ENCODE measurements at places on chromosomes 1 and 21.
A peak's percentile ranks its signal among the peaks of the same experiment; 100 is the strongest.

GRCh38 chr1:200230671-200231070, 179.2 kb downstream of the ZNF281 start:
- no peak for DNase-seq

DNA sequence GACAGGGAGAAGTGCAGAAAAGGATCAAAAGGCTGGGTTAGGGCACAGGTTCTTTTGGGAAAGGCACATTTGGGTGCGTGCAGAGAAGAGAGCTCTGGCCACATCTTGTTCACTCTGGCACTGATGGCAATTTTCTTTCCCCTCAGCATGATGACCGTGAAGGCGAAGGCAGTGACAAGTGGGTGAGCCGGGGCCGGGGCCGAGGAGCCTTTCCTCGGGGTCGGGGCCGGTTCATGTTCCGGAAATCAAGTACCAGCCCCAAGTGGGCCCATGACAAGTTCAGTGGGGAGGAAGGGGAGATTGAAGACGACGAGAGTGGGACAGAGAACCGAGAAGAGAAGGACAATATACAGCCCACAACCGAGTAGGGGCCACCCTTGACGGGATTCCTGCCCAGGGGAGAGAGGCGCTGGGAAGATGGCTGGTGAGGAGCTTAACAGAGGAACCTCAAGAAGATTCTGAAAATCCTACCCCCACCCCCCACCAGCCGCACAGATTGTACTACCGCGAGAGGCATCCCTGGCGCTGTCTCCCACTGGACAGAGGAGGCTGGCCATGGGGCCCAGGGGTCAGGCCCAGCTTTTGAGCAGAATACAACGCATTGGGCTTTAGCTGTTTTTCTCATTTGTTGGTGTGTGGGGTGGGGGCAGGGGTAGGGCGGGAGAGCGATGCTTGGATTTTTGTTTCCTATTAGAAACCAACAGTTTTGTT, 2.4 kb upstream of the SH3D21 start:
- no peak for DNase-seq

- DNase-seq = no peak
Observed at GRCh38 chr1:150809651-150810050, 1.6 kb upstream of the CTSK start.

GRCh38 chr1:245716561-245716960, 561.8 kb downstream of the KIF26B start:
- no peak for DNase-seq

DNA sequence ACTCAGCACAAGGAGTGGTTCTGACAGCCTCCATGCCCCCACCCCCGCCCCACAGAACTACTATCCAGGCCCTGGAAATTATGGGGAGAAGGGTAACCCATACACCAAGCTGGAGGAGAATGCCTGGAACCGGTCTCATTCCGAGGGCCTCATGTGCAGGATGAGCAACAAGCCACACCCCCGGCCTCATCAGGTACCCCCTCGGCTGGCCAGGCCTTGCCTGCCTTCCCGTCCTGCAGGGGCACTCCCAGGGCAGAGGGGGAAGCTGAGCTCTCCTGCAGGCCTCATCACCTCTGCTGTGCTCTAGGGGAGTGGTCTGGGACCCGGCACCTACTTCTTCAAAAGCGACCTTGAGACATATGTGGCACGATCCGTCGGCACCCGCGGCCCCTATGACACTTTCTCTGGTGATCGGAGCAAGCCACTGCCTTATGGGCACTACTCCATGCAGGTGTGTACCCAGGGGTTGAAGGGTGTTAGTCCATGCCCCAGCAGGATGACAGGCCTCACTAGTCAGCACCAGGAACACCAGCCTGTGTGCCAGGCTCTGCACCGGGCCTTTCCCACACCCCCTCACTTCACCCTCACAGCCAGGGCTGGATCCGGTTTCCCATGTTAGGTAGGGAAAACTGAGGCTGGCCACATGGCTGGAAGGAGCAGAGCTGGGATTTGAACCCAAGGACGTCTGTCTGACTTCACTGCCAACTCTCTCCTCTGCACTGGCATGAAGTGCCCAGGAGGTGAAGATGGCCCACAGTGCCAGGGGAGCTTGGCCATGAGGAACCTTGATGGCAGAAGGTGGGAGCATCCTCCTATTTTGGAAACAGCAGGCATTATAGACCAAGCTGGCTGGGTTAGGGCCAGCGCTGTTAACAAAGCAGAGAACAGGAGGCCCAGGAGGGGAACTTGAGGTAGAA, 10.9 kb upstream of the TTC22 start:
- no peak for DNase-seq

DNA sequence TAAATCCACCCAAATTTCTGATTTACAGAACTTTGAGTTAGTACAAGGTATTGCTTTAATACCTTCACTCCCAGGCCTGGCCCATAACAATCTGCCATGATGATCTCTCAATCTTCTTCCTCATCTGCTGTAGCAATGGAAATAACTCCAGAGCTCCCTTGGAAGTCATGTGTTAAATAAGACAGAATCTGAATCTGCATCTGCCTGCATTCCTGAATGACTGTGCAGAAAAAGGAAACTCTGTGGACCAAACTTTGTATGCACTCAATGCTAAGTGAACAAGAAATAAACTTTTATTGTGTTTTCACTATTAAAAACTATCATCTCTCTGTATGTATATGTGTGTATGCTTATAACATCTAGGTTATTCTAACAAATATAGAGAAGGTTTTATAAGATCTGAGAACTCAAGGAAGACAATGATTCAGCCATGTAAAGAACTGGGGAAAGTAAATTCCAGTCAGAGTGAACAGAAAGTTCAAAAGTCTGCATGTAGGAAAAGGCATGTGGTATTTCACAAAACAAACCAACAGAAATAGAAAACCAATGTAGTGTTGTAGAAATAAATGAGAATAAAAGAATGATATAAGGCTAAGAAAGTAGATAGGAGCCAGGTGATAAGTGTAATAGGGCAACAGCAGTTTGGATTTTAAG, 390.2 kb downstream of the USH2A start:
- DNase-seq = no peak

DNA sequence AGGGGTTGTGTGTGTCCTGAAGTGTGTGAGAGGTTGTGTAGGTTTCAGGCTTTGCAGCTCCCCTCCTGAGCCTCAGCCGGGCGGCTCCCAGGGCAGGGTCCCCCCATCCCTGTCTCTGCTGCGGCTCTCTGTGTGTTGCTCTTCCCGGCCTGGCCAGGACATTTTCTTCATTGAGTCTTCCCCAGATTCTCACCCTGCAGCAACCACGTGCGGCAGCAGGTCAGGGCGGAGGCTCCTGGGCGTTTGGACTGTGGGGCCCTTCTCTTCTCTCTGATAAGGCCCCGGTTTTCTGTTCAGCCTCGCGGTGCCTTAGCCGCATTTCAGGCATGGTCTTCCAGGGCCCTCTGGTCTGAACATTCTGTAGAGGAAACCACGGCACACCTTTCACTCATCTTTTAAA, 1.8 kb upstream of the TCP10L start:
- no peak for DNase-seq

GRCh38 chr21:14751602-14752344, 205.7 kb upstream of the SAMSN1 start:
- no peak for DNase-seq

DNA sequence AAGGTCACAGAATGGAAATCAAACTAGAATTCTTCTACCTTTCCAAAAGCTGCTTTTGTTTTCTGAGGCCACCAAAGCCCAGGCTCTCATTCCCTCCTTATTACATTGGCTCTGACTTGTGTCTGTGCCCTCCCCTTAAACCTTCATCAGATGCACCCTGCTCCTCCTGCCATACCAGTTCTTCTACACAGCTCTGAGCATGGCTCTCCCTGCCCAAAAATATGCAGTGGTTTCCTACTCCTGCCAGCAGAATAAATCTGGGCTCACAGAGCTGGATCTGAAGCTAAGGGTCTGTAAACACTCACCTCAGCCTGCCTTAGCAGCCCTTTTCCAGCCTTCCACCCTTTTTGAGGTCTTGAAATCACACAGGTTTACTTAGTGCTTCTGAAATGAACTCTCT, 55.0 kb downstream of the TTC3 start:
- no peak for DNase-seq

- DNase-seq = no peak
Observed at GRCh38 chr1:1068517-1069055, 5.5 kb downstream of the RNF223 start.

DNA sequence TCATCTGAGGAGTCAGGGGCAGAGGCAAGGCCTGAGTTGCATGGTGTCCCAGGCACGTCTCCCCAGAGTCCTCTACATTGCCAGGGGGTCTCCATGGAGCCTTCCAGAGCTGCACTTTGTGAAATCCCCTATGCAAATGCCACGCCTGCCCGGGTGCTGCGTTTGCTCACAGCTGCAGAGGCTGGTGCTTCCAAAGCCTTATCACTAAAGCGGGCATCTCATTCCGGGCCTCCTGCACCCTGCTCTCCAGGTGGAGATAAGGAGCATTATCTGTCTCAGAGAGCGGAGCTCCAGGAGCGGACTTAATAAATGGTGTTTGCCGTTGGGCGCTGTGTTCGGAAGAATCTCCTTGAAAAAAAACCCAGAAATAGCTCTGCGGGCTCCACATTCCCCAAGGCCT, 25.9 kb upstream of the ACTL8 start:
- DNase-seq = no peak

DNA sequence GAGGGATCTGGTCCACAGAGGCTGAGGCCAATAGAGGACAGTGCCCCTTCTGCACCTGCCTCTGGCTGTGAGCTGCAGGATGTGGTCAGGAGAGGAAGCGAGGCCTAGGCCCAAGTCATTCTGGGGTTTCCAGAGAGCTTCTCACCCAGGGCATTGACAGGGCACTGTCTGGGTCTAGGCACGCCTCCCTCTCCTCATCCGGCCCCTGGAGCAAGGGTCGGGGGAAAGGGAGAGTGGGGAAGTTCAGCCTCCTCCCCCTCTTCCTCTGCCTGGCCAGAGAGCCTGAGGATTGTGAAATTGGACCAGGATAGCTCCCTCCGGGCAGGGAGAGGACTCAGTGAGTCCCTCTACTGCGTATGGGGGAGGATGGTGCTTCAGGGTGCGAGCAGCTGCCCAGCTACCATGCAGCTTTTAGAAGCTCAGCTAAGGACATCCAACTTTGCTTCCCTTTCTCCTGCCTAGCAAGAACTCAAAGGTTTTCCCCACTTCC, 6.3 kb upstream of the INAVA start:
- DNase-seq = peak; percentile 22

Measured in activated T-cell treated with anti-CD3 and anti-CD28 coated beads for 4 hours (primary cell).